ENCODE measurements at places on chromosomes 7 and 10.

DNA sequence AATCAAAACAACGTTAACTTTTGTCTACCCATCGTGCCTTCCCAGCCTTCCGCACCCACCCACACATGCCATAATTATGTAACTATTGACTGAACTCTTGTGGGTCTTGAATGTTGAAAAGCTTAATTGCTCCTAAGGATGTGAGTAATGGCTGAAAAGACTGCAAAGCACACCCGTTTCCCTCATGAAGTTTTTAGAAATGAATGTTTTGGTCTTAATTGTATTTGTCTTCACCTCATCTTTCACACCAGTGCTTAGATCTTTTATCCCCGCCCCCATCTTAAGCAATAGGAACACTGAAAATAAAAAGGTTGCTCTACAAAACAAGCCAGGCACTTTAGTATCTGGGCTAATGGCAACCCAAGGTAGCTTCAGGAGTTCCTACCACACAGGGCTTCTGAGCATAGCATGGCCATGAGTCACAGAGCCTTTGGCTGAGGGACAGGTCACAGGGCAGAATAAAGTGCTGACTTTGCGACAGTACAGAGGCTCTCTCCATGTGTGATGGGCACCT, 690.5 kb downstream of the PARD3 start:
- H3K27me3 ChIP-seq: no peaks in the 10 kb centered on the region
- H3K4me1 ChIP-seq: peaks cover 20% of the 10 kb centered on the region
- no peak overlapping the region for H3K27ac ChIP-seq

DNA sequence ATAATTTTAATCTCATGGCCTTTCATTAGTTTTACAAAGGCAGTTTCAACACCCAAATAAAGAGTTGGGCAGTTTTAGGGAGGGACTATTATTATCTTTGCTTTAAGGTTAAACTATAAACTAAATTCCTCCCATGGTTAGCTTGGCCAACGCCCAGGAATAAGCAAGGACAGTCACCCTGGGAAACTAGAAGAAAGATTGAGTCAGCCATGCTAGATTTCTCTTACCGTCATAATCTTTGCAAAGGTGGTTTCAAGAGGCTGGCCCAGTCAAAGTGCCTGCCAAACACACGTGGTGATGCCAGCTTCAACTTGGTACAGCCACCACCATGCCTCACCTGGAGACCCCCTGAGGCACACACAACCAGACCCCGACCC, 317.4 kb upstream of the SP8 start:
- H3K36me3 ChIP-seq: no peaks in the 10 kb centered on the region
- no peaks in the 10 kb centered on the region for H3K27me3 ChIP-seq
- no peak overlapping the region for H3K27ac ChIP-seq
- DNase-seq: no peak
- H3K4me1 ChIP-seq: no peaks in the 10 kb centered on the region
- H3K4me3 ChIP-seq: no peak overlapping the region

- no peak overlapping the region for H3K4me3 ChIP-seq
- H3K27ac ChIP-seq: no peak overlapping the region
- H3K4me1 ChIP-seq: peaks cover 9% of the 10 kb centered on the region
- H3K36me3 ChIP-seq: no peaks in the 10 kb centered on the region
- DNase-seq: no peak
Measured at GRCh38 chr10:62728479-62728878, 76.0 kb upstream of the ADO start.

- DNase-seq: peak; percentile 32
- no peak overlapping the region for H3K27ac ChIP-seq
- H3K36me3 ChIP-seq: no peaks in the 10 kb centered on the region
Measured at GRCh38 chr10:48670978-48671913, 13.4 kb upstream of the WDFY4 start.

DNA sequence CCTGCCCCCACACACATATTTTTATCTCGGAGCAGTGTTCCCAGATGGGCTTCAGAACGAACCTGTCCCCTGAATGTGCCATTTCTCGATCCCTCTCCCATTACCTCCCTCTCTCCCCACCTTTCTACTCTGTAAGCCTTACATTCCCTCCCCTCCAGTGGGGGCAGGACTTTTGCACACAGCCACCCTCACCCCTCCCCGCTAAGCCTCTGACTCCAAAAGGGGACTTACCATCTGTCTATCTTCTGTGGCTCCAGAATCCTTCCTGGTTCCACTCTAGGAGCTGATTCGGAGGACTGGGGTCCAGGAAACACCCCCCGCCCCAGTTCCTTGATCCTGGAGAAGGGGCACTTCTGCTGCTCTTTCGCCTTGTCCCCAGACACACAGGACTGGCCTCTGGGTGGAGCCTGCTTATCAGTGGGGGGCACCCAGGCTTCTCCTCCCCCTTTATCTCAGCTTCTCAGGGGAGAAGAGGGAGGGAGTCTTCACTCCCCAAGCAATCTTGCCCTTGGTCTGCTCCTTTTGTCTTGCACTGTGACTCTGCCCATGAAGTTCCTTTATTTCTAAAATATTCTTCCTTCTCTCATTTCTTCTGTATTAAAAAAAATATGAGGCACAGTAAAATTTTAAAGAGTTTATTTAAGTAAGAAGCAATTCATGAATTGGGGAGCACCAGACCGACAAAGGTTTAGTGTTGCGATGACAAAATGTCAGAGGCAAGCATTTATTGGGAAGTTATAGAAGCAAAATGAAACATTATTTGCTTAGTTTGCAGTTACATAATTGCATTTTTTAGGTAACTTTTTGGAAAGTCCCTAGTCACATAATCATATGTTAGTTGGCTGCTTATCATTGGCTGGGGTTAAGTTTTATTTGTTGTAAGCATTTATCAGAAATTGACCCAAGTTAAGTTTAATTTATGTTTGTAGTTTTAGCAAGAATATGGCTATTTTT, at the start of gene KEL:
KEL (minus strand) TSS at position 391 of the 954 bp plus-strand sequence; CDS start at position 234, 157 bp downstream.
- no peaks in the 10 kb centered on the region for H3K4me1 ChIP-seq
- no peaks in the 10 kb centered on the region for H3K27me3 ChIP-seq
- no peak within 1 kb of the TSS for H3K4me3 ChIP-seq
- H3K27ac ChIP-seq: no peak within 1 kb of the TSS

- H3K4me1 ChIP-seq: peaks cover 12% of the 10 kb centered on the region
- H3K27ac ChIP-seq: no peak overlapping the region
- DNase-seq: no peak
- H3K36me3 ChIP-seq: no peaks in the 10 kb centered on the region
- no peak overlapping the region for H3K4me3 ChIP-seq
Measured at GRCh38 chr10:34297541-34298345, 517.4 kb downstream of the PARD3 start.

DNA sequence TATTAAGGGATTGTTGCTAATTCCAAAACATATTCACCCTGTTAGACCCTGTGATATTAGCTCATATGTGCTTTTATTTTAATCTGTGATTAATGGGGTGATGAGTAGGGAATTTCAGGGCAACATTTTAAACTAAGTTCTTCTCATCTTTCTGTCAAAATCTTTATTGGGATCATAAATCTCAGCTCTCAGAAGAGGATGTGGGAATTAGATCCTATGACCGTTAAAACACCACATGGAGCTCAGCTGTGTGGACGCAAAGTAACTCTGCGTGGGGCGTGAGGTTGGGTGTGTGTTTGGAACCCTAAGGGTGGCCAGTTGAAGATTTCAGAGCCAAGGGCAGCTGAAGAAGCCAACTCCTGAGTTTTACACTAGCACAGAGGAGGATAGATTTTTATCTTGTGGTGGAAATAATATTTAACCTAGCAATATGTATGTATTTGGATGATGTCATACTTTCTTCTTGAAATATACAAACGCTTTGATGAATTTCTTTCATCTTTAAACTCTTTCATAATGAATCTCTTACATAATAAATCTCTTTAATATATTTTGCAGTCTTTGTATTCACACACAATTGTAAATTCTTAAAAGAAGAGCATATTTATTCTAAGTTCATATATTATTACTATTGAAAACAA, 64.4 kb downstream of the EPDR1 start:
- H3K4me1 ChIP-seq: peaks cover 8% of the 10 kb centered on the region
- H3K27ac ChIP-seq: no peak overlapping the region
- no peaks in the 10 kb centered on the region for H3K27me3 ChIP-seq
- no peak overlapping the region for H3K4me3 ChIP-seq
- H3K36me3 ChIP-seq: no peaks in the 10 kb centered on the region
- no peak for DNase-seq

DNA sequence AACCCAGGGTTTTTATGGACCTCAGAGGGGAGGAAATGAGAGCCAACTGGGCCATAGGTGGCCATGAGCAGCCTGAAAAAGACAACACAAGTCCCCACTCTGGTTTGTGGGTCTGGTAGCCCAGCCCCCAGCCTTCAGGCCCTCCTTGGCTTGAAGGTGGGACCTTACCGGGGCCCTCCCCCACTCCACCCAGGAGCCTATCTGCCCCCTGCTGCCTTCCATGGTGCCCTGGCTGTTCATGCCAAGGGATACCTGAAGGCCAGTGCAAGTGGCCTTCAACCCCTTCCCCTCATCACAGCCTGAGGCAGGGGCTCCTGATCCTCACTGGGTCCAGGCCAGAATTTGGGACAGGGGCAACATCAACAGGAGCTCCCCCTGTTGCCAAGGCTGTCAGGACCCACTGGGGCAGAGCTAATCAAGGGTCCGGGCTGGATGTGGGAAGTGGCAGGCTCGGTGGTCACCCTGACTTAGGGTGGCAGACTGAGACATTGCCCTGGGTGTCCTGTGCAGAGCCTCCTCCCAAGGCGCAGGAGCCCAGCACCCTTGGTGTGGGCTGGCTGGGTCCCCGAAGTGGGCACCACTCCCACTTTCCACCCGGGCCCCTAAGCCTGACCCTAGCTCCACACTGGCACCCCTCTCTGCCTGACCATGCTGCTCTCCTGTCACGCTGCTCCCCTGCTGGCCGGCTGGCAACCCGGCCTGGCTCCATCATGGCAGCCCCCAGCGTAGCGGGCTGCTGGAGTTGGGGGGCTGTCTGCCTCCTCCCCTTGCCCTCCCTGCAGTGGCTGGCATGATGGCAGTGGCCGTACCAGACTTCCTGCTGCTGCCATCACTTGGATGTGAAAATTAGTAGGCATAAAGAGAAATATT, 6.4 kb downstream of the WDFY4 start:
- H3K4me1 ChIP-seq: no peaks in the 10 kb centered on the region
- H3K36me3 ChIP-seq: no peaks in the 10 kb centered on the region
- H3K27ac ChIP-seq: no peak overlapping the region
- H3K27me3 ChIP-seq: no peaks in the 10 kb centered on the region
- DNase-seq: no peak
- H3K4me3 ChIP-seq: no peak overlapping the region

DNA sequence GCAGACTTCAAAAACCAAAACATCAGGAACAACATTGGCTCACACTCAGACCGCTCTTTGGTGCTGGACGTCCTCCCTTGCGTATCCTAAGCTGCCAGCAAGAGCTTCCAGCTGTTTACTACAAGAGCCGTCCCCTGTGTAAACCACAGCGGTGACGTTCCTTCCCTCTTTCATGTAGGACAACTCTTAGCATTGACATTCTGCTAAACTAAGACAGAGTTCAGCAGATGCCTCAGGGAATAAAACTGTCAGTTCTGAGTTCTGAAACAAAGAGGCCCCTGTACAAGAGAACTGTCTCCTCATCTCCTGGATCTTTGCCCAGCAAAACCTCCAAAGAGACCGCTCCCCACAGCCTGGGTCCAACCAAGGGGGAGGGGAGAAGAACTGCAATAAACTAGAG, 57.8 kb upstream of the OPALIN start:
- H3K27ac ChIP-seq: no peak overlapping the region
- H3K36me3 ChIP-seq: no peaks in the 10 kb centered on the region
- DNase-seq: no peak
- H3K4me1 ChIP-seq: no peaks in the 10 kb centered on the region
- peaks cover 7% of the 10 kb centered on the region for H3K27me3 ChIP-seq

GRCh38 chr7:146067880-146068279, 48.7 kb upstream of the CNTNAP2 start:
- no peak for DNase-seq
- H3K36me3 ChIP-seq: no peaks in the 10 kb centered on the region
- H3K4me1 ChIP-seq: no peaks in the 10 kb centered on the region

GRCh38 chr7:107384025-107384424, 85.8 kb upstream of the GPR22 start:
- H3K4me1 ChIP-seq: peaks cover 7% of the 10 kb centered on the region
- no peaks in the 10 kb centered on the region for H3K36me3 ChIP-seq
- H3K27me3 ChIP-seq: no peaks in the 10 kb centered on the region

- no peak overlapping the region for H3K4me3 ChIP-seq
- no peaks in the 10 kb centered on the region for H3K4me1 ChIP-seq
- H3K27me3 ChIP-seq: no peaks in the 10 kb centered on the region
Measured at GRCh38 chr7:136045181-136045580, 68.0 kb upstream of the MTPN start.

DNA sequence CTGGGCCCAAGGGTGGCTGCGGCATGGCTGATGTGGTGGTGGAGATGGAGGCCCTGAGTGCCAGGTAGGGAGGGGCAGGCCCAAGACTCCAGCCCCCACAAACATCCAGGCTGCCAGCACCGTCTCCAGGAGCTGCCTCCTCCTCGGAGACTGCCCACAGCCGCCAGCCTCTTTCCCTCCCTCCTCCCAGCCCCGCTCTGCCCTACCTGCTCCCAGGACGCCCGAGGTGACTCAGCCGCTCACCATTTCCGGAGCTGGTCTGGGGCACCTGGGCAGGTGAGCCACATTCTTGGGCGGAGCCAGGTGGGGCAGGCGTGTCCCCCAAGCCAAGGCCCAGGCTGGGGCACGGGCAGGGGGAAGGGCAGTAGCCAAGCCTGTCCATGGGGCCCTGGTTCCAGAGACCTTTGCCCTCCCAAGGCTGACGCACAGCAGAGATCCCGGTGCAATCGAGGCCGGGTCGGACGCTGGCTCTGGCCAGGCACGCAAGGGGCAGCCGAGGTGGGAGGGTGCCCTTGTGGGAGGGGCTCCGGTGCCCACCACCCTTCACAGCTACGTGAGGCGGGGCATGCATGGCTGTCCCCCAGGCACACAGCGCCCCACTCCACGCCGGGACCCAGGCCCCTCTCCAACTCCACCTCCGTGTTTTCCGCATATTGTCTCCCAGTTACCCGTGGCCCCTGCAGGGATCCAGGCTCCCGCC, 8.8 kb downstream of the ADAP1 start:
- no peak for DNase-seq
- H3K4me1 ChIP-seq: no peaks in the 10 kb centered on the region
- no peak overlapping the region for H3K27ac ChIP-seq
- peaks cover 5% of the 10 kb centered on the region for H3K27me3 ChIP-seq
- no peaks in the 10 kb centered on the region for H3K36me3 ChIP-seq
- no peak overlapping the region for H3K4me3 ChIP-seq

All from neuronal stem cell (in vitro differentiated cells).